ENCODE measurements at places on chromosomes 11 and 22.

- peak; percentile 60 for DNase-seq
These were observed 449.3 kb downstream of the OPCML start for GRCh38 chr11:133082841-133083488.

- DNase-seq = no peak
These were observed 366.8 kb downstream of the LARGE1 start for GRCh38 chr22:33553493-33553892.

- DNase-seq = no peak
These were observed 752.8 kb downstream of the OPCML start for GRCh38 chr11:132779497-132779896.

DNA sequence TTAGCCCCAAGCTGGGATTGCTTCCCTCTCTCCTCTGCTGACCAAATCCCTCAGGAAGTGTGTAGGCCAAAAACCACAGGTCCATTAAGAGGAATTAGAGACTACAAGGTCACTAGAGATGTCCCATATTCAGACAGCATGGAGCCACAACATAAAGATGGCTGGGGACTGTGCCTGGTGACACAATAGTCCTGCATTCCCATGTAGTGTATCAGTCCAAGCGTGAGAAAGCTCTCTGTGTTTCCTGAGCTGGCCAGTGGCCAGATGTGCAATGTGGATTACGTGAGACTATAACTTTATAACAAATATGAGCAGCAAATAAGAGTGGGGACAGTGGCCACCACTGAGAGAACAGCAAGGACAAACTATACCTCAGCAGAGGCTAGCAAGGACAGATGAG is 7.6 kb upstream of the MS4A10 start:
- no peak for DNase-seq

- DNase-seq = no peak
These were observed 30.4 kb downstream of the ADAMTS15 start for GRCh38 chr11:130478881-130479280.

GRCh38 chr11:128658502-128658901 is 35.4 kb upstream of the FLI1 start:
- peak; percentile 8 for DNase-seq

DNA sequence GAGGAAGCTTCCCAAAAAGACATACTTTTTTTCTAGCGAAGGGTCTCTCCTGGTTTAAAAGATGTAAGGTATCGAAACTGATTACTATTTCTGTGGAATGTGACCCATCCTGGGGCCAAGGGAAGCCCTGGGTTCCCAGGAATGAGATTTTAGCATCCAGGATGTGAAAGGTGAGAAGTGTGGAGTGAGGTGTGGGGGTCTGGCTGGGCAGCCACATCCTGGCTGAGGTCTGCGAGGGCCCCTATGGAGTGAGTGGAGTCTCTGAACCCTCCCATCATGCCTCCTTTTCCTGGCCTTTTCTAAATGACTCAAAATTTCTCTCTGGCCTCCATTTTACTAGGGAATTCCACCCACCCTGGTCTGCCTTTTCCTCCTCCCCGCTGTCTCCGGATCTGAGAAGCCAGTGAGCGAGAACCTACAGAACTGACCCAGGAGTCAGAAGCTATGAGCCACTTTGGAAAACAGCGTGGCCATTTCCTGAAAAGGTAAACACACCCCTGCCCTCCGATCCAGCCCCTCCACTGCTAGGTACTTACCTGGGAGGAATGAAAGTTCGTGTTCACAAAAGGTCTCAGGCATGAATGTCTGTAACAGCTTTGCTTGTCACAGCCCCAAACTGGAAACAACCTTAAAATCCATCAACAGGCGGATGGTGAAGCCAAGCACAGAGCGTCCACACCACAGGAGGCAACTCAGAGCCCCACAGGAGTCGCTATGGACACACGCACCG is 27.7 kb upstream of the SHANK2 start:
- no peak for DNase-seq

- DNase-seq = peak; percentile 69
These were observed 537 bp downstream of the EP300 start for GRCh38 chr22:41092847-41093411.

- DNase-seq = peak; percentile 80
These were observed 699.0 kb upstream of the LUZP2 start for GRCh38 chr11:23797624-23798419.

- no peak for DNase-seq
These were observed 10.3 kb downstream of the VPS37C start for GRCh38 chr11:61150706-61151544.

- no peak for DNase-seq
These were observed 837.5 kb upstream of the LRRC4C start for GRCh38 chr11:42296910-42297309.

DNA sequence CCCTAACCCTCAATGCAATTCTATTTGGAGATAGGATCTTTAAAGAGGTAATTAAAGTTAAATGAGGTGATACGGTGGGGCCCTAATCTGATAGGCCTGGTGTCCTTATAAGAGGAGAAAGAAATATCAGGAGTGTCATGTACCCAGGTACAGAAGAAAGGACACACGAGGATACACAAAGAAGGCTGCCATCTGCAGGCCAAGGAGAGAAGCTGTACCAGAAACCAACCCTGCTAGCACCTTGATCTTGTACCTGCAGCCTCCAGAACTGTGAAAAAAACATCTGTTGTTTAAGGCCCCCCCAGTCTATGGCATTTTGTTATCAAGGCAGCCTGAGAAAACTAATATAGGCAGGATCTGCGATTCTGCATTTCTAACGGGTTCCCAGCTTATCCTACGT is 44.2 kb downstream of the FBXO7 start:
- peak; percentile 45 for DNase-seq

DNA sequence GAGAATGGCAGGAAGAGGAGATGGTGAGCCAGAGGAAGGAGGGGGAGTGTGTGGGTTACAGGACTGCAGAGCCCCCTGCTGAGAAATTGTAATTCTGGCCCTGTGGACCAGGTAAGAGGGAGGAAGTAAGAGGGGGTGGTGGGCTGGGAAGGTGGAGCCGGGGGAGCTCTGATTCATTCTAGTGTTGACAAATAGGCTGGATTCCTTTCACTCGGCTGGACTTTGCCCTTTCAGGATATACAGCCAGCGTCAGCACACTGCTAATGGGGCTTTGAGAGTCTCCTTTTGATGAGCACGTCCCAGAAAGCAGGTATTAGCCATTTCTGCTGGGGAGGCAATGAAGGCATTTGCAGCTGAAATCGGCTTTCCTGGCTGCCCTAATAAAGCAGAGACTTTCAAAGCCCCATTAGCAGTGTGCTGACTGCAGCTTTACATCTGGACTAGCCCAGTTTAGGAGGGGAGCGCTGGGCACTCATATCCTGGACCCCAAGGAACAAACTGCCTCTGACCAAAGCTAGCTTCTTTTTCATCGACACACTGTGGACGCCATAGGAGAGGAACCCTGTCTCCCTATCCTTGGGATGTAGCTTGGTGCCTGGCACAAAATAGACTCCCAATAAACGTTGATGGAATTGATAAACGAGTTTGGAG is 44.8 kb upstream of the CADM1 start:
- peak; percentile 99 for DNase-seq

All from NCI-H69 (cell line).